ENCODE measurements at places on chromosomes 5 and 9.

- DNase-seq: peak; percentile 56
These were observed 66.9 kb upstream of the GLIS3 start for GRCh38 chr9:4366591-4367330.

- DNase-seq: no peak
These were observed 97.4 kb upstream of the CLINT1 start for GRCh38 chr5:157956271-157956885.

- DNase-seq: no peak
These were observed 604.5 kb upstream of the KLF4 start for GRCh38 chr9:108093773-108094675.

DNA sequence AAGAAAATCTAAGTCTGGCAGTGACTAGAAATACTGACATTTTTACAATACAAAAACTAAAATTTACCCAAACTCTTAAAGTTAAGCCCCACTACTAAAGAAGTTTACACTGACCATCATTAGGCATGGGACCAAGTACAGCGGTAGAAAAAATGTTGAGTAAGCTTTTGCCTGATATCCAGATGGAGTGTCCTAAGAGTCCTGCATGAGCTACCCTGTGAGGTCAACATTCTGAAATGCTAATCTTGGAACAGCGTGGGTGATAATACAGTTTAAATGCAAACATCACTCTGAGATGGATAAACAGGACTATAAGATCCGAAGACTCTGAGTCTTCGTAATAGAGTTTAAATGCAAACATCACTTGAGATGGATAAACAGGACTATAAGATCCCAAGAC is 189.7 kb downstream of the DCP2 start:
- DNase-seq: peak; percentile 36

GRCh38 chr9:126287166-126287866 is 39.3 kb upstream of the MVB12B start:
- no peak for DNase-seq

- DNase-seq: peak; percentile 57
These were observed 11.8 kb downstream of the DEPDC1B start for GRCh38 chr5:60687927-60688720.

DNA sequence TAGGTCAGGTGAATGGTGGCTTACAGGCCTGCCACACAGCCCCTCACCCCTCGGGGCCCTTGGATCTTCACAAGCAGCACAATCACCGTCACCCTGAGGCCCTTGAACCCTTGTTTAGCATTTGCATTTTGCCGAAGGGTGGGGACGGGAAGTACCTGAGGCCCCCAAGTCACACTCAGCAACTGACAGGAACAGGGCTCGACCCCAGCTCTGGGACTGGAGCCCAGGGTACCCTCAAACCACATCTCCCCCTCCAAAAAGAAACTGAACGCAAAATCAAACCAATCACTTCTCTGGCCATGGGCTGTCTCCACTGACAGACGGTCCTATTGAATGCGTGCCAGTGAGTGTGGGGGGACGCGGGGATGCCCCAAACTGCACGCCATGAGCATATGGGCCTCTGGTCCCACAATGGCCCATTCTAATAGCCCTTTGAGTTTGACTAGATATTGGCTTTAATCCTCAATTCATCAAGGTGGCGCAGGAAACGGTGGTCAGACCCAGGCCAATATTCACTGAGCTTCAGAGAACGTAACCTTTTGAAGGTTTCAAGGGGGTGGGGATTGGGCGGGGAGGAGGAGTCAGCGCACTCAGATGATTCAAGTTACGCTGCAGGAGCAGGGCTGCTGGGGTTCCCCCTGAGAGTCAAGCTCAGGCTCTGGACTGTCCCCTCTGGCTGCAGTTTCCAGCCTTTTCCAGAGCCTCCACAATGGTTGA is 176.0 kb downstream of the DAB2IP start:
- DNase-seq: no peak

DNA sequence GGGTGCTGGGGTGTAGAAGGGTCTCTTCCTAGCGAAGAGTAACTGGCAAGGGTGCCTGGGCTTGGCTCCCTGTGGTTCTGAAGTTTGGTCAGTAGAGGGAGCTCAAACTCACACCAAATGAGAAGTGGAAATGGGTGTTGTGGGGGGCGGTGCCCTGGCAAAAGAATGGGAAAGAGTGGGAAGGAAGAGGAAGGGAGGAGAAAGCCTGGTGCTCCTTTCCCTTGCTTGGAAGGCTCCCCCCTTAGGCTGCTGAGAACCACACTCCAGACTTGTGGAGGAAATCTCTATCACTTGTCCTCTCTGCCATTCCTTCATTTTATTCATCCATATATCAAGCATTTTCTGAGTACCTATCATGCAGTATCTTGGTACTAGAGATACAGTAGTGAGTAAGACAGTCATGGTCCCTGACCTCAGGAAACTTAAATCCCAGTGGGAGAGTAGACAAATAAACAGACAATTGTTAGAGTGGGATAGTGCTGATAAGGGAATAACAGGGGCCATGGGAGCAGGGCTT is 13.0 kb downstream of the SLC4A9 start:
- peak; percentile 86 for DNase-seq

DNA sequence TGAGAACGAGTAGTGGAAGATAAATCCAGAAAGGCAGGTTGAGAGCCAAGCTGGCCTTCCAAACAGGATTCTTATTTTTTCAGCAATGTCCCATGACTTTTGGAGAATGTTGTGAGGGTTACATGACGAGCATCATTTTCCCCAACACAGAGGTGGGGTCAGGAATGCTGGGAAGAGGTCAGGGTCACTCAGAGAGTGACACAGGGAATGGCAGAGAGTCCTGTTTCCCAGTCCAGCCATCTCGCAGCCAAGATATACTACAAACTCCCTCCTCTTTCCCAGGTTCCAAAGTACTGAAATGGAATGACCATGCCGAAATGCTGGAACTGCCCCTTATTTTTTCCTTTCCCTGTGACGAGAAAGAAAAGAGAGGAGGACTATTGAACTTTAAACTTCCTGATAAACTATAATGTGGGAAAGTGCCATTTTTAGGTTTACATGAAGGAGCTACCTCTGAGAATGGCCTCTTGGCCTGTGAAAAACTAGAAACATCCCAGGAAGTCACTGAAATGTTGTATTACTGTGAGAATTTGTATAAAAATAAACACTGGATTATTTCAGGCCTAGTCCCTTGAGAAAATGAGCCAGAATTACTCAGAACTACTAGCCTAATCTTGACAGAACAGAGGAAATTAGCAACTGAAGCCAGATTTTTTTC is 420.4 kb downstream of the CETN3 start:
- no peak for DNase-seq

- DNase-seq: no peak
These were observed 2.1 kb downstream of the ANP32B start for GRCh38 chr9:97985058-97985861.

DNA sequence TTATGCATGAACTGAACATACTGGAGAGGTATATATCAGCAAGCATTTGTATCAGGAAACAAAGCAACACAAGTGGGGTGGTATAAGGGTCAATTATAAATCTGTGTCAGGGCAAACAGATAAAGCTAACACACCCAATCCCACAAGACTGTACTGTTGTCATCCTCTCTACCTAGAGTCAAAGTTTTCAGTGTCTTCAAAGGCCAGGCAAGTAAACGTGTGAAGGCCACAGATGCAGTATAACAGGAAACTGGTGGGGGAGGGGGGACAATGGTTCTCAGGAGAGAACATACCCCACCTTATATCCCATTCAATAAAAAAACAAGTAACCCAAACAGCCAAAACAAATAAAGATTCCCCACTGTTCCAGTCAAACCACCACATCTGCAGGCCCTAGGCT is 22.1 kb downstream of the ELP1 start:
- DNase-seq: no peak

- DNase-seq: peak; percentile 29
These were observed 88.6 kb upstream of the FANCC start for GRCh38 chr9:95406121-95406520.

Measured in AG08395 (cell line).